ENCODE measurements at places on chromosomes 6 and 20.

DNA sequence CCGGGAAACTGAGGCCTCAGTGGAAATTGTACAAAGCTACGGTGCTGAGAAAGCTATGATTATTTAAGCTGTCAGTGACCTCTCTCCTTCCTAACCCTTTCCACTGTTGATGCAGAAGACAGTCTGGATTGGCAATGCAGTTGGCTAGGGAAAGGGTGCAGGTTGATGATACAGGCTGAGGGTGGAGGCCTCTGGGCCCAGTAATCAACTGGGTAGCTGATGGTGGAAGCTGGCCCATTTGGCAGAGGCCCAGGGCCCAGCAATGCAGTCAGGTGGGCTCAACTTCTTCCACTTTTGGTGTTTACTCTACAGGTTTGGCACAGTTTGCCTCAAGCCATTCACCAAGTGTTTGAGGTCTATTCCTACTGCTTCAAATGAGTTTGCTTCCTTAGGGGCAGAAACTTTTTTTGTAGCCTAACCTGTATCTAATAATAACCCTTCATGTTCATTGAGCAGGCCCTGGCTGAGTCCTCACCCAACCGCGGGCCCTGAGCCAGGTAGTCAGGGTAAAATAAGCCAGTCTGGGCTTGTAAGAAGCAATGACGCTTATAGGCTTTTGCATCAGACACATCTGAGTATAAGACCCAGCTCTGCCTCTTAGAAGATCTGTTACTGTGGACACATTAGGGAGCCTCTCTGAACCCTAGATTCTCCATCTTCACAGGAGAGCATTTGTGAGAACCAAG is 12.1 kb downstream of the BCL2L1 start:
- no peak for DNase-seq

- DNase-seq = no peak
Measured at GRCh38 chr20:47719625-47720024, 65.7 kb downstream of the SULF2 start.

- DNase-seq = no peak
Measured at GRCh38 chr20:21569586-21569985, 55.7 kb upstream of the NKX2-2 start.

DNA sequence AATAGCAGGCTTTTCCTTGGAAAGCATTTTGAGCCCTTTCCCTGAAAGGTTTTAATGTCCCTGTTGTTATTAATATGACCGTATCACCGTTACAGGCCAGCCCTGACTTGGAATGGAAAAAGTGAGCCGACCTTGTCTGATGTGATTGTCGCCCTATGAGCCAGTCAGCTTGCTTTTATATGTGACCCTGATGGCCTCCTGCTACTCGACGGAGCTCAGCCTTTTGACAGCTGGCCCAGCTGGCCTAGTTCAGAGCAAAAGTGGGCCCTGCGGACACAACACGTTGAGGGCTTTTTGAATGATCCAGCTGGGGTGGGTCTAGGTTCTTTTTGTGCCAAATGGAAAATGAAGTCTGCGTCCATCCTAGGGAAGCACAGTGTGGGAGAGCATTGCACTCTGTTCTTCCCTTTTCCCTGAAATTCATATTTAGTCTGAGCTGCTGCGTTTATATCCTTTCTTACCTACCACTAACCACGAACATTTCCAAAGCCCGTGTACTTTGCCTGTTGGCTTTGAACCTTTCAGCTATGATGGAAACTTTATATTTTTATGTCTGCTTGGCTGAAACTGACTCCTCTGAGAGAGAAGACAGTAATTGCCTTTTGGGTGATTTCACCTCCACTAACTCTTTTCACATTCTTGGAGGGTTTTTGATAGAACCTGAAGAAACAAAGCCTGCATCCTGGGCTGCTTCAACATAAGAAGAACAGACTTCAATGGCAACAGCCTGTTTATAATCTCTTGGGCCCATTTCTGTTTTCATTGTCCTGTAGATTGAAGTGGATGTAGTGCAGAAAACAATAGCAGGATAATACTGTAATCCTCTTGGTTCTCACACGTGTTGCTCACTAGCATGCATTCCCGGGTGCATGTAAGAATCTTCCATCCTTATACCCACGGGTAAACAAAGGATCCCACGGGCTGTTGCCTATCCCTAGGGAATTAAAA is 121.8 kb upstream of the HDGFL1 start:
- DNase-seq = no peak

- no peak for DNase-seq
Measured at GRCh38 chr6:135240711-135241110, 59.6 kb downstream of the MYB start.

GRCh38 chr6:40336940-40337760 is 250.0 kb downstream of the LRFN2 start:
- DNase-seq = no peak

DNA sequence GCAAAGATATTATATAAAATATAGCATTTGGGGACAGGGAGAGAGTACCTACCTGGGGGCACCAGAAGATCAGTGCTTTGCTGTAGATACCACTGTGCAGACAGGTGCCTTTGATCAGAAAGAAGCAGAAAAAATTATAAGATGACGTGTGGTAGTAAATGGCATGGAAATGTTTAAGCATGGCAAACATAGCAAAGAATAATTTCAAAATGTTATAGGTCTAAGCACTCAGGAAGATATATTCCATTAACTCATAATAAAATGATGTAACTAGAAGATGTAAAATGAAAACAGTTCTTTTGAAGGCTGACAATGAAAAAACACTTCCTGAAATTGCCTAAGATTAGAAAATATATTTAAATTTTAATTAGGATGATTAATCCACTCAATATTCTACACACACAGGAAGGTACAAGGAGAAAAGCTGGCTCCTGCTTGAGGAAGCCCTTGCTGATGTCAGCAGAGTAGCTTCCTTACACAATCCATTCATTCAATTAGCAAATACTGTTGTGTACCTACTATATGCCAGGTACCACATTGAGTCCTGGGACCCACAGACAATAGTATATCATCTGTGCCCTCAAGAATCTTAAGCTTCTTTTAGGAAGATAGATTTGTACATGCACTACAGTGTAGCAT is 290.2 kb upstream of the CNR1 start:
- DNase-seq = no peak

DNA sequence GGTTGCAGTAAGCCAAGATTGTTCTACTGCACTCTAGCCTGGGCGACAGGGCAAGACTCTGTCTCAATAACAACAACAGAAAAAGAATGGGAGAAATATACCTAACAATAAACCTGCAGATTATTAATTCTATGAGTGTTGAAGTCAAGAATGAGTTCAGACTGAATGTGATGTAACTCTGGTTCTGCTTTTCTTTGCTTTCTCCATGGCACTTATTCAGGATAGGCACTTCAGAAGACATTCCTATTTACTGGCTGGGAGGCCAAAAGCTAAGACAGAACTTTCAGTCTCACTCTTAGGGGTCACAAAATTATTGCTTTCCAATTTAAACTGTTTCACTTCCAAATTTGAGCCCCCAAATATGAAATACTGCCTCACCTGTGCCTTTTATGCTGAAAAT is 15.7 kb upstream of the PRIM2 start:
- DNase-seq = no peak

GRCh38 chr6:154041001-154041400 is 2.0 kb downstream of the OPRM1 start:
- no peak for DNase-seq

All from H9 (cell line).